ENCODE measurements at places on chromosomes 1 and 21.

DNA sequence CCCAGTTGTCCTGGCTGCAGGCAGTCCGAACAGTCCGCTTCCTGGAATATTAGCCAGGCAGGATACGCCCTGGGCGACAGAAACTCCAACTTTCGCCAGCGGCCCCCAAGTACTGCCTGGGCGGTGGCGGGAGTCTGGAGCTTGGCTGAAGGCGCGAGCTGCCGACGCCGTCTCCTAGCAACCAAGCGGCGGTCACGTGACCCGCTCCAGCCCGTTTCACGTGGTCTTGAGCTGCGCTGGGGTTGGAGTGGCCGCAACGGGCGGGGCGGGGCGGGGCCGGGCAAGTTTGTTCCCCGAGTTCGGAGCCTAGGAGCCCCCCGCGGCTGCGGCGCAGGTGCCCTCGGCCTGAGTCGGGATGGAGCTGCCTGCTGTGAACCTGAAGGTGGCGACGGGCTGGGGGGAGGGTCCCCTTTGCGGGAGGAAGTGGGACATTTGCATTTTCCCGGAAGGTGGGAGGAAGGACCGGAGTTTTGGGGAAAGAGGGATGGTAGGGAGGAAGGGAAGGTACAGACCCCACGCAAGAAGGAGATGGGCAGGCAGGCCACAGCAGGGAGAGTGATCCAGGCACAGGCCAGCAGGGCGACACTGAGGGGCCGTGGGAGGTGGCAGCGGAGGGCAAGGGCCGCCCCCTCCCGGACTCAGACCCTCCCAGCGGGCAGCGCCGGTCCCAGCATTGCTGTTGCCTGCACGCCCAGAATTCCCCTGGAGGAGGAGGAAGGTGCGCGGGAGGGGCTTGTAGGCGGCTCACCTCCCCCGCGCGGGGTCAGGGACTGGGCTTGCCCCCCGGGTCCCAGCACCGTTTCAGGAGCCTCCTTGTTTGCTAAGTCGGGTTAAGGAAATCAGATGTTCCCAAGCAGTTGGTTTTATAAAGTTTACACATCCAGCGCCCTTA is at the start of gene AGTRAP:
AGTRAP (plus strand) TSS at position 283 of the 892 bp plus-strand sequence; CDS start at position 356, 73 bp downstream.
- DNase-seq, result peak; percentile 75

DNA sequence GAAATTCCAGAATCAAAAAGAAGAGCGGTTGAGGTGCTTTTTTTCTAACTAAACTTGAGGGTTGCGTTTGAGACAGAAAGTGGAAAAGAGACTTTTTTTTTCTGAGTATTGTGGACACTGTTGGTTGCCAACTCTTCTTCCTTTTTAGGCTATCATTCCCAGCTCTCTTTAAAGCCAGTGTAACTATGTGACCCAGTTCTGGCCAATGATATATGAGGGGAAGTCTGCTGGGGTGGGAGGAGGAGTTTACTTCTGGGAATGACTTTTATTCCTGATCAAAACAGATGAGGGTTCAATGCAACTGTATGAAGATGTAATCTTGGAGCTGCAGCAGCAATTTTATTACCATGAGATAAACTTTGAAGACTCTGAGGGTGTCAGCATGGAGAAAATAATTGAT is 17.3 kb upstream of the NMNAT2 start:
- DNase-seq, result no peak

GRCh38 chr1:214370615-214371014 is 89.7 kb downstream of the SMYD2 start:
- DNase-seq, result no peak

GRCh38 chr1:174931214-174931613 is 68.5 kb upstream of the CACYBP start:
- no peak for DNase-seq

- DNase-seq, result no peak
Observed at GRCh38 chr1:69492286-69492685, 75.4 kb upstream of the LRRC7 start.

- no peak for DNase-seq
Observed at GRCh38 chr1:112828716-112829115, 113.6 kb upstream of the PPM1J start.

- no peak for DNase-seq
Observed at GRCh38 chr1:6292102-6292501, 31.2 kb upstream of the GPR153 start.

DNA sequence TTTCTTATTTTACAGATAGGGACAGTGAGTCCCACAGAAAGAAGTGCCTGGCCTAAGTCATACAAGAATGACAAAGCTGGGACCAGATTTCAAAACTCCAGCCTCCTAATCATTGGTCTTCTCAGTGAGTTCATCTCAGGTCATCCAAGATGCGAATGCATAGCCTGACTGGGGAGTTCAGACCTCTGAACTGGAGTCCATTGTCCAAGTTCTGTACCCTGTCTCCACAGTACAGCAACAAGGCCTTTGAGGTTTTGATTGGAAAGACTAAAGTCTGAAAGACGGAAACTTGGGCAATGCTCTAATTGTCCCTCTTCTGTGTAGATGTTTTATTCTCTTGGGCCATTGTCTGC is 62.0 kb downstream of the TNN start:
- no peak for DNase-seq

DNA sequence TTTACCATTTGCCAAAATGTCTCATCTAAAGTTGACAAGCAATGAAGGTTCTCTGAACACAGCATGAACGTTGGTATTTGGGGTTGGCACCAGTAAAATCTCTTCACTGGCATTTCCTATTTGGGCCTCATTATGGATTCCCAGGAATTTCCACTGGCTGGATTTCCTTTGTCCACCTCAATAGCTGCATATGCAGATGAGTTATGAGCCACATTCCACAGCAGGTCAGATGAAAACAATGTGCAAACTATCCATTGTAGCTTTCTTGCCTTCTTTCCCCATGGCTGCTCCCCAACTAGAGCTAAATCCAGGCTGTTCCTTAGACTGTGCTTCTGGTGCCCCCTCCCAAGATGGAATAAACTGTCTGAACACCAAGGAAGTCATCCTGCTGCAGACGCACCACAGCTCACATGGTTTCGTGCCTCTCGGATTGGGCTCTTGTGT is 168.1 kb upstream of the FGGY start:
- DNase-seq, result no peak

DNA sequence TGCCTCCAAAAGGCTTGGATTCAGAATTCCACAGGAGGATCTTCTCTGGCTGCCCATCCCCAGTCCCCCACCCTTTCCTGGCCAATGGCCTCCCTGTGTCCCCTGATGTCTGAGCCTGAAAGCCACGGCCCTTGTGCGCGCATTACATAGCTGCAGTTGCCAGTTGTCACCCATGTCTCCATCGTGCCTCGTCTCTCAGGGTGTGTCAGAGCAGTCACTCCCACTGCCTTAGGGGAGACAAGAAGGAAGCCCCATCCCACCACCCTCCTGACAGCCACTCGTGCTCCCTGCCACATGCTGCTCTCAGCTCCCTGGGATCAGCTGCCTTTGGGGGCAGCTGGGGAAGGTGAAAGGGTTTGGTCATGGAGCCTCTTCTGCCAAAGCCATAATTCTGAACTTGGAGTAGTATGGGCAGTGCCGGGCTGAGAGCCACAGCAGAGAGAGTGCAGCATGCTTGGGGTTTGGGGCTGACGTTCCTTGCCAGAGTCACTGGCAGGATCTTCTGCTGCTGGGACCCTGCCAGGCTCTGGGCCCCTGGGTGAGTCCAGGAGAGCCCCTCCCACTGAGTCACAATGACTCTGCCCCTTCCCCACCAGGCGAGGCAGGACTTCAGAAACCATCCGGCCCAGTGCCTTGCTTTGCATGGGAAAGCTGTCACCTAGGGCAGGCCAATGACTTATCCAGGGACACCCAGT is 285.9 kb upstream of the VAMP3 start:
- DNase-seq, result no peak

GRCh38 chr1:204188959-204189639 is 7.2 kb downstream of the KISS1 start:
- DNase-seq, result no peak

DNA sequence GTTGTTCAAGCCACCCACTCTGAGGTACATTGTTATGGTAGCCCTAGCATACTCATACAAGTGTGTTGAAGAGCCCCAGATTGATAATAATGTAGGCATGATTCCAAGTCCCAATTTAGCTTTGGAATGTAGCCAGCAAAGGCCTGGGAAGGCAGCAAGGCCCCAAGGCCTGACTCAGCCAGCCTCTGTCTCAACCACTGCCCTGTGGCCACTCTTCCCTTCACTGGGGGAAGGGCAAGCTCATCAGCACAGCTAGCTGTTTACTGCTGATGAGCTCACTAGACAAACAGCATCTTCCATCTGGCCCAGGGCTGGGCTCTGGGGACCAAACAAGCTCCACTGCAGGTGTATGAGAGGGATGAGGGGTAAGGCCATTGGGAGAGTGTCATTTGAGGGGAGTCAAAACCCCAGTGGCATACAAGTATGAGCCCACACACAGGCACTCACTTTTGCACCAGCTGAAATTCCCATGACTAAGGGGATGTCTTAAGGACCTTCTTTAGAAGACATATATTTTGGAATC is 2.2 kb upstream of the IRF6 start:
- no peak for DNase-seq

- DNase-seq, result no peak
Observed at GRCh38 chr1:237181743-237182317, 139.8 kb downstream of the RYR2 start.

- DNase-seq, result no peak
Observed at GRCh38 chr1:55904541-55904940, 674.8 kb downstream of the PLPP3 start.

DNA sequence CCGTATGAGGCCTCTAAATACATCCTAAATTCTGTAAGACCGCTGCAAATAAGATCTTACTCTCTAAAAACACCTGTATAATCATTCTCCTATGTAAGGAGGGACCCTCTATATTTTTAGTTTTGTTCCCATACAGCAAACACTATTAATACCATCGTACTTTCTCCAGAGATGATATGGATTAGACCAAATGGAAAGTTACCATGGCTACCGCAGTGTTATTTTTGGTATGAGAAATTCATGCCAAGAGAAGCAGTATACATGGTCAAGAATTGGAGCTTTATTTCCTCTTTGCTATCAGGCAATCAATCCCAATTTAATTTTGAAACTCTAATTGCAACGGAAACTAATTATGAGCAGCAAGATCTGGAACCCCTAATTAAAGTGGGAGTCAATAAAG is 70.0 kb downstream of the BCAR3 start:
- DNase-seq, result no peak

DNA sequence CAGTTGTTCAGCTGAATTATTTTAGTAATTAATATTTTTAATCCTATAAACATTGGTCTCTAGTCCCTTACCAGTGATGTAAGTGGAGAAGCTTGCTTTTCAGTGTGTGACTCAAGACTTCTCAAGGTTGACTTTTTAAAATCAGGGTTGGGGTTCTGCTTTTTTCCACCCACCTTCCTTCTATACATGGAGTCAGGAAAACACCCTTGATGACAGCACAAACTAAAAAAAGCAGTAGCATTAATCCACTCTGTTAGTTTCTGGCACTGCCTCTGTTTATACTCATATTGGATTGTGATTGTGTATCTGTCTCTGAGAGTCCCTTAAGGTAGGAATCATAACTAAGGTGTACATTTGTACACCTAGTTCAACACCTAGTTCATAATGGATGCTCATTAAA is 8.3 kb upstream of the PLEKHO1 start:
- no peak for DNase-seq

- DNase-seq, result no peak
Observed at GRCh38 chr1:228446852-228447251, 30.2 kb upstream of the TRIM17 start.

DNA sequence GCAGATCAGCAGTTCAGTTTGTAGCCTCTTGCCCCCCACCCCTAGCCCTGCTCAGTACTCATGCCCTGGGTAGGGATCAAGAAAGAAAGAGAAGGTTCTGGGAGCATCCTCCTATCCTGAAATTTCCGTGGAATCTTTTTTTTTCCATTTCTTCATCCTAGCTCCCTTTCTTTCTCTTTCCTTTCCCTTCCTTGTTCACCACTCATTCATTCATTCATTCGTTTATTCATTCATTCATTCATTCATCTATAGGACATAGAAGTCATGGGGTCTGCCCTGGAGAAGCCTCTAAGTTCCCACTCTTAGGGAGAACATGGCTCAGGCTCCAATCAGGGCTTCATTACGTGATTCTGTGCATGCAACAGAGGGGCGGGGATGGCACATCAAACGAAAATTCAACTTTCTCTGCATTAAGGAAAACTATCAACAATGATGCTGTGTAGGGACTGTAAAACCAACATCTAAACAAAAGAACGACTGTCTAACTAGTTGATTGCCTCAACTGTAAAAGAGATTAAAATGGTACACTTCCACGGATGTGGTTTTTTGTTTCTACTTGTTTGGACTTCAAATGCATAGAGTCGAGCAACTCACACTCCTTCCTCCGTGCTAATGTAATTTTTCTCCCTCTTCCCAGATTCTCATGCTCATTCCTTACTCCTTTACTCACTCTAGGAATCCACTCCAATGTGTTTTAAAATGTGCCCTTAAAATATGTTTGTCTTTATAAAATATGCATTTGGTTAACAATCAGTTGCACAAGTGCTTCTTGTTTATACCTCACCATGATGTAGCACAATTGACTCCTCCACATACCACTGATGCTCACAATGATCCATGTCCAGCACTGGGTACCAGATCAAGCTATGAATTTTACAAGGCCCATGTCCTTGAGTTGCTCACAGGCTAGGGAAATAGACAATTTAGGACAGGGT is 101.2 kb upstream of the SLC2A1 start:
- no peak for DNase-seq

DNA sequence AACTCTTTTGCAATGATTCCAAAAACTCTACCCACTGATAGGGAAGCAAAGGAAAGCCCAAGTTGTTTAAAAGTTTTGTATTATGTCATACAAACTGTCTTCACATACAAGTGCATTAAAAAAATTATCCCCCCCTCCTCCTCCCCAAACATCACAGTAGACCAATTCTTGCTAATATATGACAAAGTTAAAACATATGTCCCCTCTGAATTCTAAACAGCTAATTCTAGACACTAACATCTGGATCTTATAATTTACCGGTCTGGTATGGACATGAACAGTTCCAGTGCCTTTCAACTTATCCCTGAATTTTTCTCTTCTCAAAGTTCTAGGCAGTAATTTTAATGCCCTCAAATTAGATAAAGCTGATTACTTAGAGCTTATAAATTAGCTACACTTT is 13.4 kb downstream of the RIT1 start:
- no peak for DNase-seq

DNA sequence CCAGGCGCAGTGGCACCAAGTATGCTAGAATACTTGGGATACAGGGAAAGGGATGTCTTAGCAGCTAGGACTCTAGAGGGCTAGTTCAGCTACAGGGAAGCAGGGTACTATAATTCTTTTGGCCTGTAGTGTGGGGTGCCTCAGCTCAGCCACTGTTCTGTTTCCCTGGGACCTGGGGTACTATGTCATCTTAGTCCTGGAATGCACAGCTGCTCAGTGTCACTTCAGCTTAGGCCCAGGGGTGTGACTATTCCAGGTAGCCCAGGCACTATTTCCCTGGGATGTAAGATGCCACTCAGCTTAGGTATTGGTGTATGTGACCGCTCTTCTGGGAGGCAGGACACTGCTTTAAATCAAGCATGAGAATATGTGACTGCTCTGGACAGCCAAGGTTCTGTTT is 34.1 kb downstream of the RGSL1 start:
- no peak for DNase-seq

GRCh38 chr1:194658090-194658439 is 1471.7 kb upstream of the B3GALT2 start:
- DNase-seq, result no peak

- DNase-seq, result no peak
Observed at GRCh38 chr1:35287807-35288640, 19.5 kb downstream of the ZMYM4 start.
